DMS53 (cell line): ENCODE measurements at places on chromosomes 1 and 21.

GRCh38 chr1:193111641-193112090 lies 6.5 kb upstream of the GLRX2 start:
- peak; percentile 5 for DNase-seq

- no peak for DNase-seq
These were observed 27.0 kb upstream of the TIAM1 start for GRCh38 chr21:31370893-31371544.

DNA sequence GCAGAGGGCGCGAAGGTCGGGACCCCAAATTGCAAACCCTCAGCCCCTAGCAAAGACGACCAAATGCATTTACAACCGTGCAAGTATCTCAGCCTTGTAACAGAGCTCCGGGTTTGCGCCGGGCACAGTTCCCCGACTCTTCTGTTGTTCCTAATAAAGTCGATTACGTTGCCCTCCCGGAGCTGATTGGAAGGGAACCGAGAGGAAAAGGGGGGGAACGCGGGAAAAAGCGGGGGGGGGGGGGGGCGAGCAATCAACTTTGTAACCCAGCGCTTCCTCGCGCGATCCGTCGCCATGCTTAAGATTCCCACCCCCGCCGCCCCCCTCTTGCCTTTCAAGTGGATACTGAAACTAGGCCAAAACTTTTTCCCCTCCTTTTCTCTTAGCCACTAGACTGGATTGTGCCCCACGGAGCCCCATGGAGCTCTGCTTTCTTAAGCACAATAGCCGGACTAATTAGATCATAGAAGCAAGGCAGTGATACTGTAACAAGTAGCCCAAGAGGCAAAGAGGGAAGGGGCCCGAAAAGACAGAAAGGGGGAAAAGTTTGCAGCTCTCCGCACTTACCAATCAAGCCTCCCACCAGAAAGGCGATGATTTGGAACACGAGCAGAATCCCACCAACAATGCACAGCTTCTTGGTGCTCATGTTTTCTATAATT lies 565 bp downstream of the WLS start:
- DNase-seq, result peak; percentile 78

GRCh38 chr1:27342391-27342777 lies 562 bp downstream of the SYTL1 start:
- peak; percentile 60 for DNase-seq

DNA sequence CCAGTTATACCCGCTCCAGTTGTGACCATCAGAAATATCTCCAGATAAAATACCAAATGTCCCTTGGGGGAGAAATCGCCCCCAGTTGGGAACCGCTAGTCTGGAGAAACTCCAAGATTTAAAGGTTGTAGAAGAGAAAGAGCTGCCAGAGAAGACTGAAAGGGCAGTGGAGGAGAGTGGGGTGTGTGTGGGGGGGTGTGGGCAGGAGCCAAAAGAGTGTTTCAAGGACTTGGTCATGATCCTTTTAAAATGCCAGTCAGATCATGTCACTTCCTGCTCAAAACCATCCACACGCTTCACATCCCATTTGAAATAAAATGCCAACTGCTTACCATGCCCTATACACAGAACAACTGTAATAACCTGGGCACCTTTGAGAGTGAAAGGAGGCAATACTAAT lies 3.4 kb upstream of the HEYL start:
- DNase-seq, result no peak

- no peak for DNase-seq
These were observed 188.9 kb downstream of the RHOU start for GRCh38 chr1:228923973-228924686.

DNA sequence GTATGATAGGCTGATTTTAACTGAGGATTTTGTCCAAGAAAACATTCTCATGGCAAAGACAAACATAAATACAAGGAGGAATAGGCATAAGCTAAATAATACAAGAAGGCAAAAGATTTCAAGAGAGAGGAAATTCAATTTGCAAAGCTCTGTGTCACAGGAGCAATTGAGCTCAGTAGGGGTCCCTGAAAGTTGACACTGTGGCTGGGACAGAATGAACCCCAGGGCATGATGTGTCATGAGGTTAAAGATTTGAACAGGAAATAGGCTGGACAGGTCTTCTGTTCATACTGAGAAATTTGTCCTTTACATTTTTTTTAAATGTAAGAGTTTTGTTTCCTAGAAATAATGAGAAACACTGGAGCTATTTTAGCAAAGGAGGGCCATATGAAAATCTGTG lies 555.4 kb upstream of the NEGR1 start:
- DNase-seq, result no peak

- DNase-seq, result peak; percentile 57
These were observed 37.8 kb downstream of the GPA33 start for GRCh38 chr1:167052389-167052788.

- DNase-seq, result peak; percentile 78
These were observed 710 bp downstream of the GLRX2 start for GRCh38 chr1:193104502-193104906.

DNA sequence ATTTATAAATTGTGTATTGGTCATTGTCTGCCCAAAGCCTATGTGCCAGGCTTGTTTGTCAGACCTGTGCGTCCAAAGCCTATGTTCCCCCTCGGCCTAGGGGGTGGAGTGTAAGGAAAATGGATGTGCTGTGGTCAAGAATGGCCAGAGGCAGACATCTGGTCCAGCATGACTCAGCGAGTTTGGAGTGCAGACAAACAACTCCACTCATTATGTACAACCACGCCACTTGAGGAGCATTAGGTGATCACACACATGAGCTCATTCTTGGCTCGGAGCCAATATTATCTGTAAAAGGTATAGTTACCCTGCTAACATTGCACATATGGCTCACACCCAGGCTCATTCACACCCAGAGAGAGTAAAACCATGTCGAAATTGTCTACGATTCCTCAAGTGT lies 1047.6 kb upstream of the ADGRL4 start:
- DNase-seq, result peak; percentile 100

- DNase-seq, result no peak
These were observed 6.8 kb upstream of the SLAMF1 start for GRCh38 chr1:160653620-160654016.

- no peak for DNase-seq
These were observed 80.4 kb upstream of the GCLM start for GRCh38 chr1:93989601-93990000.

DNA sequence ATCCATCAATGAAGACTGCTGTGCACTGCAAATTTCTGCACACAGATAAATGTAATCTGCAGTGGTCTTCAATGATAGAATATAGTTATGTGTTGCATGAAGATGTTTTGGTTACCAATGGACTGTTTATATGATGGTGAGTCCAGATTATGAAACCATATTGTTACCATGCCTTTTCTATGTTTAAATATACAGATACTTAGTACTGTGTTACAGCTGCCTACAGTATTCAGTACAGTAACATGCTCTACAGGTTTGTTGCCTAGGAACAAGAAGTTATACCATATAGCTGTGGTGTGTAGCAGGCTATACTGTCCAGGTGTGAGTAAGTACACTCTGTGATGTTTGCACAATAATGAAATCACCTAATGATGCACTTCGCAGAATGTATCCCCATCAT lies 40.8 kb downstream of the SORT1 start:
- DNase-seq, result peak; percentile 58

DNA sequence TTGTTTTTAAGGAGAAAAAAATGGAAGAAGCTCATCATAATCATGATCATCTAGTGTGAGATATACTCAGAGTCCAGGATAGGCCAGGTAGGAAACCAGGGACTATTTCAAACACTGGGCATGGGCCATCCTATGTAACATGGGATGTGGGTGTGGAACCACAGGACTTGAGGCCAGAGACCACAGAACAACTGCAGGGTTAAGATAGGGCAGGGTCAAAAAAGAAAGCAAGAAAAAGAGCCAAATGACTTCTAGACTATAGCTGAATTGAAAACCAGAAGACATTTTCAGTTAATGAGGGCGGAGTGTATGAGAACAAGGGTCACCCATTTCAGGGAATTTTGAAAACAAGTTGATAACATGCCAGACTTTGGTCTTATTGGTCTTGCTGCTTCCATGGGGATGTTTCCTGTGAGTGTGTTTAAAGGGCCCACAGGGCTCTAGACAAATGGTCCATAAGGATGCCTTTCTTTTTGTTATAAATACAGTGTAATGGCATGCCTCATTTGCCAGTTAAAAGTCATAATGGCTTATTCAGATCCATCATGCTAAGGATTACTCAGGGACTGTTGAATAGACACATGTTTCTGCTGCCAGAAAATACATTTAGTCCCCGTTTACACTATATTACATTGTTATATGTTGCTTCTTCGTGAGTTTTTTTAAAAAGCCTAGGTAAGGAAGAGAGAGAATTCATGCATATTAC lies 182.0 kb upstream of the C21orf91 start:
- no peak for DNase-seq
